ENCODE measurements at places on chromosomes 11 and 22.

DNA sequence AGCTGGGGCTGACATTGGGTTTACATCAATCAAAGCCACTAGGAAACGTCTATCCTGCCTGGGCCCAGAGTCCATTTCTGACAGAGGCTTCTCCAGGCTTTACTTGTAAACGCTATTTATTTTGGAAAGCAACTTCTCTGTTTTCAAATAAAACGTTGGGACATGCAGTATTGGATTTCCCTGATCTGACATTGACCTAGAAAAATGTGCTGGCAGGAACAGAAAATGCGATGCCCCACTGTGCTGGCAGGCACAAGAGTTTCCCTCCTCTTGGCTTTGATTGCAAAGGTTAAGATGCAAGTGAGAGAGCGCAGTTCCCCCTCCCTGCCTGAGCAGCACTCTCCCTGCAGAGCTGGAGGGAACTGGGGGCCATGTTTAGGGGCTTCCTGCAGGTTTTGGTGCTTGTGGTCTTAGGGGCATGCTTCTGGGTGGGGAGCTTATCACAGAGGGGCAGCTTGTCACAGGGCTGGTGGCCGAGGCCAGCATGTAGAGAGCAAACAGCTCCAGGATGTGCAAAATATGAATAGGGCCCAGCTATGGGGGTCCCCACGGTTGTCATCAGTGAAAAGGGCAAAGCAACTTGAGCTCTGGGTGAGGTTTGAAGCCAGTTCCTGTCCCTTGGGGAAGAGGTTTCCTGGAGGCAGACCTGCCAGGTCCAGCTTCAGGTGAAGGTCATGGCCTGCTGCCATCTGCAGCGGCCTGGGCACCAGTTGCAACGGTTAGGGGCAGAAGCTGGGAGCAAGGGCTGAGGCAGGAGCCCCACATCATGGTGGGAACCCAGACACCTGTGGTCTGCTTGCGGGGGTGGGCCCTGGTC lies 42.3 kb upstream of the DKK3 start:
- no peak for DNase-seq

DNA sequence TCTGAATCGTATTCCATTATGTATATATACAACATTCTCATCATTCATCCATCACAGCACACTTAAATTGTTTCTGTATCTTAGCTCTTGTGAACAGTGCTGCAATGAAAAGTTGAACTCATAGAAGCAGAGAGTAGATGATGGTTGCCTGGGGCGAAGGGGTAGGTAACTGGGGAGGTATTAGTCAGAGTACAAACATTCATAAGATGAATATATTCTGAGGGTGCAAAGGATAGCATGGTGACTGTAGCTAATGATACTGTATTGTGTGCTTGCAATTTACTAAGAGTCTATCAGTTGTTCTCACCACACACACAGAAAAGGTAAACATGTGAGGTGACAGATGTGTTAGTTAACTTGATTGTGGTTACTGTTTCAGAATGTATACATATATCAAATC lies 12.6 kb upstream of the RFPL2 start:
- no peak for DNase-seq

DNA sequence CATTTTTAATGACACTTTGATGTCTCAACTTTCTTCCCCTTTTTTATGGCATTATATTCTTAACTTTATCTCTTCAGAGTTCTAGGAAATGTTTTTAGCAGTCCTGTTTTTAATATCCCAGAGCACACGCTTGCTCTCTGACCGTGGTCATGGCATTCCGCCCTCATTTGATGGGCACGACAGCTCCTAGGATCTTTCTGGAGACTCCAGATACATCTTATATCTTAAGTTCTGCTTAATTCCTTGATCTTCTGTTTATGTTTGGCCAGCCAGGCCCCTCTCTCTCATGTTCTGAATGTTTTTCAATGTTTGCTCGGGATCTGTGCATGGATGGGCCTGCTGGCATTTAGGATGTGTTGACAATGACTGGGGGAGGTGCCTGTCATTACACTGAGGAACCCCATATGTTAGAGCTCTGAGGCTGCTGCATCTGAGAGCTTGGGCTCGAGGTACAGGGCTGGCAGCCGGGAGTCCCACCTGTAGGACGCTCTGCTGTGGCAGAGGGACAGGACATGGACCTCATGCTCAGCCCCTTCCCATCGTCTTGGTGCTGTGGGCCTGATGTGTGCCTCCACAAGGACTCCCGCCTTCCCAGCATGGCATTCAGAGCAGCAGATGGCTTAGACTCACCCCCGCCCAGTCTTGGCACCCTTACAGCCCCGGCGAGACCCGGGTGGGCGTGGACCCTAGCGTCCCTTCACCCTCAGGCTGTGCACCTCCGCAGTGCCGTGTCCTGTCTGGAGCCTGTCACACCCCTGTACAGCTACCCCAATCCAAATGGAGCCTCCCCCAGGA lies 75.0 kb downstream of the CDKN1C start:
- no peak for DNase-seq

DNA sequence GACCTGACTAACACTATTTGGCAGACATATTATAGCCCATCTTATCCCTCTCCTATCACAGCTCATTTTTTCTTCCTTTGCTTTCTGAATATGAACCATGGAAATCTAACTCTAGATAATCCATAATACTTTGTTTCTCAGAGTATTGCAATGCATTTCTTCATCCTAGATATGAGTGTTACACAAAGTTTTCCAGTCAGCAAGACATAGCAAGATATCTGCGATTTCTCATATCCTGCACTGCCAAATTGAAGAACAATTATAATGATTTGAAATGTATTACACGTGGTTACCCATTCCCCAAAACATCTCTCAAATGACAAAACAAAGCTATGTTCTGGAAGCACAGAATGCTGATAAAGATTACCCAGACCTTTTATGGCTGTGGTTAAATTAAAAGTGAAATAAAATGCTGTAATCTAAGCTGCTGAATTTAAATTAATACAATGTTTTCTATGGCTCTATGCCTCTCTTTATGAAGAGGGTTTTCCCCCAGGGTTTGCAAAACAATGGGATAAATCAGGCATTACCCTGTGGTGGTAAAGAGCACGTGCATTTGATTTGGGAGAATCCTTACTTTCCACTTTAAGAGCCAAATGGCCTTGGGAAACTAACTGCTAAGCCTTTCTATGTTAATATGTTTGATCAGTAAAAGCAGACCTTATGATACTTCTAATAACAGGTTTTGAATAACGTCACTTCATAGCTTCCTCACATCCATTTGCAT lies 1291.0 kb upstream of the CNTN5 start:
- DNase-seq = no peak

DNA sequence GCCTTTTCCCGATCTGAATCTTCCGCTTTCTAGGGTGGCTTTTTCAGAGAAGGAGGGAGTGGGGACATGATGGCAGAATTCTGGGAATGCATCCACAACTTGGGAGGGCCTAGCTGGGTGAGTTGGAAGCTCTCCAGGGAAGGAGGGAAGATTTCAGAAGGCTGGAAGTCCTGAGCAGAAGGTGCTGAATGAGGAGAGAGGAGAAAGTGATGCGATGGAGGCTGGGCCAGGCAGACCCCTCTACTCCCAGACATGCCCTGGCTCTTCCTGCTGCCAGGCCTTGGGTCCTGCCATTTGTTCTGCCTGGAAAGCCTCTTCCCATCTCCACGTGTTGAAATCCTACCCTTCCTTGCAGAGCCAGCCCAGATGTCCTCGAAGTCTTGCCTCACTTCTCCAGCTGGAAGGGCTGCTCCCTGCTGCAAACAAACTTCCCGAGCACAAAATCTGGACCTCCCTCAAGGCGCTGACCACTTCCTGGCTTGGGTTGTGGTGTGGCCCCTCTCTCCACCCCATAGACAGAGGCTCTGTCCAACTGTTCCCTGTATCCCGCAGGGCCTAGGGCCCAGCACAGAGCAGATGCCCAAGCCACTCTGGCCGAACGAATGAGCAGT lies 16.8 kb downstream of the LRRC32 start:
- peak; percentile 90 for DNase-seq

- no peak for DNase-seq
Measured at GRCh38 chr11:112590764-112591163, 330.1 kb upstream of the PLET1 start.

GRCh38 chr11:119742263-119742861 lies 13.4 kb upstream of the NECTIN1 start:
- DNase-seq = no peak

DNA sequence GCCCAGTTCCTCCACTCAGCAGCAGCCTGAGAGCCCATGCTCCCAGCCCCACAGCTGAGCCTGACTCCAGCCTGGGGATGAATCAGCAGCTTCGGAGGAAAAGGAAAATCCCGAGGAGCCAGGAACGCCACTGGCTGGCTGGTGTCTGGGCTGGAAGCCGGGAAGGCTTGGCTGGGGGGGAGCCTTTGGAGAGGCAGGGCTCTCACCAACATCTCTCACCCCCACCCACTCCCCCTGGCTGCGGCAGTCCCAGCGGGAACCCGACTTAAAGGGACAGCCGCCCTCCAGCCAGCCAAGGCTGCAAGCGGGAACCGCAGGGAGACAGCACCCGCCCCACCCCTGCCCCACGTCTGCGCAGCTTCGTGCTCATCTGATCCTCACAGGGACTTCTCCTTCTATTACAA lies 28.4 kb downstream of the KIAA0930 start:
- DNase-seq = peak; percentile 96

DNA sequence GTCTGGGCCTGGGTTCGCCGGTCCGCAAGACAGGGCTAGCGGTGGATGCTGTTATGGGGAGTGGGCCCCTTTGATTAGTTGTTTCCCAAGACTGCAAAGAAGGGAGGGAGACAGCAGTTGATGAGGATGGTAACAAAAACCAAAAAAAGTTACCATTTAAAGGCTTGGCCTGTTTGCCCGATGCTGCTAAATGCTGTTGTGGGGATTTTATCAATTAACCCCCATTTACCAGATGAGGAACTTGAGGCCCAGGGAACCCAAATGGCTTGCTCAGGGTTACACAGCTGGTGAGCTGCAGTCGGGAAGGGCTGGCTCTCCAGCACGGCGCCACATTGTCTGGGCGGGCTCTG lies 3.4 kb downstream of the TRPT1 start:
- no peak for DNase-seq

DNA sequence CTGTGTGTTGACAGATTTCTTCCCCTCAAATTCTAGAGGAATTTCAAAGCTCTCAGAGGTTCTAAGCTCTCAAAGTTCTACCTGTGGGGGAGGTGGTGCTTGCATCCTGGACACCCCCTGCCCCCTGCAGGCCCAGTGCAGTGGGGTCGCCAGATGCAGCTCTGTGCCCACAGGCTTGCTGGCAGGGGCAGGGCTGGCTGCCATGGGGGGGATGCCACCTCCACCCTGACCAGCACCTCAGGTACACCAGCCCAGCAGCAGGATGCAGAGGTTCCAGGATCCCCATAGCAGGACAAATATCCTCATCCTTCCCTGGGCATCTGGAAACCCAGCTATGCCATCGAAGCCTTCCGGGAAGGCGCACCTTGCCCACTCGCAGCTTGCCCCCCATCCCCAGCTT lies 91.1 kb downstream of the BRD1 start:
- DNase-seq = no peak

GRCh38 chr11:102807921-102808320 lies 10.0 kb upstream of the MMP1 start:
- DNase-seq = no peak

Data from coronary artery (tissue), 2 donors.